ENCODE measurements at places on chromosomes 11 and 22.
A peak's percentile ranks its signal among the peaks of the same experiment; 100 is the strongest.

DNA sequence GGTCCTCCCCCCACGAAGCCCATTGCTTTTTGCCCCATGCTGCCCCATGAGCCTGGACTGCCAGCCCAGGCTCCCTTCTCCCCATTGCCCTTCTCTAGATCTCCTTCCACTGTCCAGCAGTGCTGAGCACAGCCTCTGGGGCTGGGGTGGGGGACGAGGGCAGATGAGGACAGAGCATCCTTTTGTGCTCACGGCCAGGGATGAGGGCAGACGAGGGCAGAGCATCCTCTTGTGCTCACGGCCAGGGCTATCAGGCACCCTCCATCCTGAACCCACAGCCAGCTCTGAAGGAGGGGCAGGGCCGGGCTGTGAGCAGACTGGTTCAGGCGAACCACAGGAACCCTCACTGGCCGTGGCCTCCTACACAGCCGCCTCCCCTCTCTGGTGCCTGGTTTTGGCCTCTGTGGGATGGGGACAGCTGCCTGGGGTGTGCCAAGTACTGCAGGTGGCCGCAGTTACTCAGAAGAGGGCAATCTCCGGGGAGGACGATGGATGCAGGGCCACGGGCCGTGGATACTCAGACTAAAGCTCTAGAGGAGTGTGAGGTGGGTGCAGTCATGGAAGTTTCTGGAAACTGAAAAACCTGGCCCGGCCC, 1258.8 kb downstream of the BRD1 start:
- DNase-seq, result no peak

- DNase-seq, result no peak
These were observed 454.3 kb upstream of the KIRREL3 start for GRCh38 chr11:127454856-127455255.

GRCh38 chr11:128926000-128926399, 16.7 kb downstream of the TP53AIP1 start:
- DNase-seq, result no peak

DNA sequence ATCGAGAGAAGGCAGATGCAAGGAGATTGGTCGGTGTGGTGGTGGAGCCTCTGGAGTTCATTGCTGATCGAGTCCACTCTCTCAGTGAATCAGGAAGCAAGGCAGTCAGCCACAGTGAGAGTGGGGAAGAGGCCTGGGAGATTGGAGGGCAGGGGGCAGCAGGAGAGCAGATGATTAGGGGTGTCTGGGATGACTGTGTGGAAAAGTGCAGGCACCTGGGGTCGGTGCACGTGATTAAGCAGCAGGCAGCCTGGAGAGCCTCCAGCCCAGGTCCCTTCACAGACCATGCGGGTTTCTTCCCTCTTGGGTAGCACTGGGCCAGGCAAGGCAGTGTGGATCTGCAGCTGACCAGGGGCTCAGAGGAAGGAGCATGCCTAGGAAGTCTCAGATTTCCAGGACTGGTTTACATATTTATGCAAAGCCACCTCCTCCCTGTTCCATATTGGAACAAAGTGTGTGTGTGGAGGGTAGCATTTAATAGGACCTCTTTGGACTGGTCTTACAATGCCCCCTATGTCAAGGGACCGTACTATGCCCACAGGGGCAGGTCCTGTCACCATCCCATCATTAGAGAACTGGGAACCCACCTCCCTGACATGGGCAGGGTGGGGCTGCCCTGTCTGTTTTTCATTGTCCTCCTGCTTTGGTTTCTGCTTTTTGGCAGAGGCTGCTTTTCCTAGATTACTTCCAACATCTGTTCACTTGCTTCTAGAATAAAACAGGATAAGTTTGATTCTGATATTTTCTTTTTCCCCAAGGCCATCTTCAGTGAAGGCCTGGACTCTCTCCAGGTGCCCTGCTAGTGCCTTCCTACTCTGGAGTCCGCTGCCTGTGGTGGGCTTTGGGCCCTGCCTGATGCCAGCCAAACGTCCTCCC, 14.0 kb upstream of the GDPD5 start:
- DNase-seq, result no peak

DNA sequence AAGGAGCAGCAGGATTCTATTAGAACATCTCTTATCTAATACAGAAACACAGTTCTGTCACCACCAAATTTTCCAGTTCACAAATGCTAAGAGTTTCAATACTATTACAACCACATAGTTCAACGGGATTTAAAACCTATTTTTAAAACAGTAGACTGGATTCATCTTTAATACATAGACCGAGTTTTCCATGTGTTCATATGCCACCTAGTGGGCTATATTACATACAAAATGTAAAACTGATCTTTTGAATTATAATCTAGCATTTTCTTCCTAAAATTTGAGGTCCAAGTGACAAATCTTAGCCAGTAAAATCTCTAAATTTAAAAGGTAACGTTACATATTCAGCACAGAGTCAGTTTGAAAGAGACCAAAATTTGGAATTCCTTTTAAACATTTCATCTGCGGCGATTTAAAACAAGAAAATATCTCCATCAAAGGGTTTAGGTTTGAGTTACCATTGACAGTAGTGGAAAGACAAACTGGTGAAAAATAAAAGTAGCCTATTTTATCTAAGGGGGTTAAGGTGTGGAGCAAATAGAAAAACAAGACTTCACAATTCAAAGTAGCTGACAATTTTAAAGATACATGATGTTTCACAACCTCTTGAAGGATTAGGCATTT, 269.3 kb upstream of the MPPED2 start:
- DNase-seq, result no peak

- no peak for DNase-seq
These were observed 4.5 kb downstream of the CD81 start for GRCh38 chr11:2381494-2382128.

GRCh38 chr22:38355275-38355674, 38.0 kb upstream of the CSNK1E start:
- DNase-seq, result no peak

DNA sequence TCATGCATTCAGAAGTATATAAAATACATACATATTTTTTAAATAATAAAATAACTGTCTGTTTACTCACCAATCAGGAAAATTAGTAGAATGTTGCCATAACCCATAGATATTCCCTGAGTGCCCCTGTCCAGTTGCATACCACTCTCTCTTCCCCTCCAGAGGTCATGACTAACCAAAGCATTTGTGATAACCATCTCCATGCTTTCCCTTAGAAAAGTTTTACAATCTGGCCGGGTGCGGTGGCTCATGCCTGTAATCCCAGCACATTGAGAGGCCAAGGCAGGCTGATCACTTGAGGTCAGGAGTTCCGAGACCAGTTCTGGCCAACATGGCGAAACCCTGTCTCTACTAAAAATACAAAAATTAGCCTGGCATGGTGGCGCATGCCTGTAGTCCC, 33.2 kb upstream of the LDHA start:
- DNase-seq, result no peak

DNA sequence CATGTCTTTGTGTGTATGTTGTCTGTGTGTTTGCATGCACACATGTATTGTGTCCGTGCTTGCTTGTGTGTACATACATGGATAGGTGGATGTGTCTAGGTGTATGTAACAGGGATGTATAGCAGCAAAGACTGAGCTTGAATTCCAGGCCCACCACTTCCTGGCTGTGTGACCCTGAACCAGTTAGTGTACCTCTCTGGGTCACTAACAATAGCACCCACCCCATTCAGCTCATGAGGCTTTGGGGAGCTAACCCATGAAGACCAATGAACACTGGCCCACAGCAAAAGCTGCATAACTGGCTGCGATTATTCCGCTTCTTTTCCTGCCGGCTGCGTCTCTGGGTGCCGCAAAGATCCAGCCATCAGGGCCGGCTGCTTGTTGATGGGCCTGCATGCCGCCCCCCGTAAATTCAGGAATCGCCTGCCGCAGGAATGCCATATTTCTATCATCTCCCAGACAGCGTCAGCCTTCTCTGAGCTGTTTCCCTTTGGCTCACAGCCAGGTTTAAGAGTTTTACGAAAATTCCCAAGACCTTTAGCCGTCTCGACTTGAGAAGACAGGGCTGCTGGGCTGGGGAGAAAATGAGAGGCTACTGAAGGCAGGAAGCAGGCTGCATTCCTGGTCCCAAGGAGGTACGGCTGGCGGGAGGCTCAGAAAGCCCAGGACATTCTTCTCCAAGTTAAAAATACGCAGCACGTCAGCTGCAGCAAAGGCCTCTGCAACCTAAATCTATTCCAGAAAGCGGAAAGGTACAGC, 224.6 kb downstream of the MN1 start:
- no peak for DNase-seq

DNA sequence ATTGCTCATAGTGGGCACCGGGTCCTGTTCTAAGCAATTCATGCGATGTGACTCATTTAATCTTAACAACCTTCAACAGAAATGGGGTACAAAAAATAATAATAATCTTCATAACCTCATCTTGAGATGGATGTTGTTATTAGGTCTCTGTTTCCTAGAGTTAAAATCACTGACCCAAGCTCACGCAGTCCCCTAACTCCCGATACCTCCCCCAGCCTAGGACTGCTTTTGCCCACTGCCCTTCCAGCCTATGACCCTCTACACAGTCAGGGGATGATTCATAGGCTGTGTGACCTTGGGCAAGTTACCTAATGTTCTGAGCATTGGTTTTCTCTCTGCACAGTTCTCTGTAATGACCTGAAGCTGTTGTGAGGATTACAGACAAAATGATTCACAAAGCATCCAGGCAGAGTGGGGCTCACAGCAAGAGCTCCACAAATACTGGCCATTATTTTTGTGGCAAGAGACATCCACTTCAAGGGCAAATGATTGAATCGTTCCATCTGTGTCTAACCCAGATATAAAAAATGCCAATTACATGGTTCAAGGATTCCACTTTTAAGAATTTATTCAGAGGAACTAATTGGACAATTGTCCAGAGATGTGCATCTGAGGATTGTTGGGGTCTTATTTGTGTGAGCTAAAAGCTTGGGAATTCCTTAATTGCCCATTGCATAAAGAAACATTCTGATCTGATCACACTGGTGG, 20.0 kb downstream of the MTFP1 start:
- DNase-seq, result no peak

DNA sequence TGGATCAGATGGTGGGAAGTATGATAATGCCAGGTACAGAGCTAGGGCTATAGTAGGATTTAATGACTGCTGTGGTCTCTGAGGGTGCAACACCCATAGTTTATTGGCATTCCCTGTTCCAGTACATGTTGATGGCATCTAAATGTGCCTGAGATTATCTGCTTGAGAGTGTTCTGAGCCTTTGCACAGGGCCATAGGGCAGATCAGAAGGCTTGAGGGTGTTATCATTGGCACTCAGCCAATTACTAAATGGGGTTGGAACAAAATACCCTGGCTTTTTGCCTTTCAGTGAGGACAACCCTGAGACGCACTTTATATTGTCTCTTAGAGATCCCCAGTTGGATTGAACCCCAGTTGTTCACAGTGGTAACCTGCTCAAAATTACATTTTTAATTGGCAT, 6.7 kb downstream of the SLC5A12 start:
- DNase-seq, result no peak

DNA sequence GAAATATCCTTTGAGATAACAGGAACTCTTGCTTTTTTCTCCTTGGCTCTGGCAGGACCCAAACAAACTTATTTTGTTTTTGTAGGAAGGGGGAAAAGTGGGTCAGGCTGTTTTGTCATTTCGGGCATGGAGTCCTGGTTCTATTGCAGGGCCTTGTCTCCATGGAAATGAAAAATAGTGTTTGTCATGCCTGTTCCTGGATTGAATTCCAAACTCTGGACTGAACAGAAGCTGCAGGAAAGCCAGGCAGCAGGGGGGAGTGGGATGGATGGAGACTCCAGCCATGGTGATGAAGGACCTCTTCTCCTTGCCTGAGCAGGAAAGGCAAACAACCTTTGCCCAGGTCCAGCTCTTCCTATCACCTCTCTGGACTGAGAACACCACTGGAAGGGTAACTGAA, 87.0 kb downstream of the SCN3B start:
- no peak for DNase-seq

- no peak for DNase-seq
These were observed 354.9 kb downstream of the JRKL start for GRCh38 chr11:96744697-96745096.

DNA sequence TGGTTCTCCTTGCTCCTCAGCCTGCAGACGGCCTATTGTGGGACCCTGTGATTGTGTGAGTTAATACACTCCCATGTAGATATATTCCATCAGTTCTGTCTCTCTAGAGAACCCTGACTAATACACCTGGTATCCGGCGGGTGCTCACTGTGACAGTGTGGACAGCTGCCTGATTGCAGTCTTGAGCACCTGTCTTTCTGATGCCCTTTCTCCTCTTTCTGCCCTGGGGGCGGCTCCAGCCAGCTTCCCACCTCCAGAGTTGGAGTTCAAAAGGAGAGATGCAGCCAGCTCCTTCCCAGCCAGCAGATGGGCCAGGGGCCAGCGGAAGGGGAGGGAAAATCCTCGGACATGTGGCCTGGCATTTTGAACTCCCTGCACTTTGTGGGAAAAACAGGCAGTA, 15.0 kb downstream of the SMIM38 start:
- DNase-seq, result no peak

- DNase-seq, result peak; percentile 25
These were observed 5.8 kb downstream of the ARSA start for GRCh38 chr22:50621948-50622722.

GRCh38 chr11:31995032-31995431, 95.8 kb upstream of the RCN1 start:
- DNase-seq, result no peak

DNA sequence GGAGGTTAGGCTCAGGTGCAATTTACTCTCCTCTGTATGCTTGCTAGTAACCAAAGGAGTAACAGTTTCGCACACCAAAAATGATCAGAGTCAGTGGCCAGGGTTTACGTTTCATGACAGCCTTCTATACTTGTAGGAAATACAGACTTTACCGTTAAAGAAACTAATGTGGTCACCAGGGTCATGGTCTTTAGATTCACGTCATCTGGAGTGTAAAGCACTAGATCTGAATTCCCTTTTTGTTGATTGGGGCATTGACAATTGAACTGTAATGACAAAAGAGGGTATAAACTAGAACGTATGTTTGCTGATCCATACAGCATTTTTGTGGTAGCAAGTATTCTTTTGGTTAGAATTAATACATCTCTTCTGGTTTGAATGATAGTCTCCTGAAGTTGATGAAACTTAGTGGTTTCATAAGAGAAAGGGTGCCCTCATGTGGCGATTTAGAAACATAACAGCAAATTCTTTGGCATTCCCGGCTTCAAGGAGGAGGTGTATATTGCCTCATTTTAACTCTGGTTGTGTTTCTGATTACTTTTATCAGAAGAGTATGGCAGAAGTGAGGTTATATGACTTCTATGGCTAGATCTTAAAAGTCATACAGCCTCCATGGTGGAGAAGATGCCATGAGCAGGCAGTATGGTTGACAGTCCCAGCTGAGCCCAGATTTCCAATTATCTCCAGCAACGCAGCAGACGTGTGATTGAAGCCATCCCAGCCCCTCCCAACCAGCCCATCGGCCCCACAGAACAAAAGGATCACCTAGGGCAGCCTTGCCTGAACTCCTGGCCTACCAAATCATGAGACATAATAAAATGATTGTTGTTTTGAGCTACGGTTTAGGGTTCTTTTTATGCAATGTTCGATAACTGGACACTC, 35.1 kb downstream of the MMP7 start:
- DNase-seq, result no peak

GRCh38 chr11:92861634-92862033, 107.8 kb upstream of the MTNR1B start:
- no peak for DNase-seq

GRCh38 chr11:60900673-60901404, 5.5 kb downstream of the PRPF19 start:
- no peak for DNase-seq

GRCh38 chr11:125925247-125925740, 20.6 kb upstream of the VSIG10L2 start:
- DNase-seq, result no peak

- no peak for DNase-seq
These were observed 44.7 kb upstream of the TMEM45B start for GRCh38 chr11:129770993-129771392.

GRCh38 chr22:20176421-20177085, 25.7 kb upstream of the CCDC188 start:
- no peak for DNase-seq

- peak; percentile 15 for DNase-seq
These were observed 839 bp downstream of the CBY1 start for GRCh38 chr22:38657045-38657909.

All from stimulated activated CD4-positive, alpha-beta T cell treated with anti-CD3 and anti-CD28 coated beads, TNF-alpha, amount 100 ng/mL, for 48 hours (primary cell).